ENCODE measurements at places on chromosomes 6 and 20.

- no peak for DNase-seq
Measured at GRCh38 chr6:51027283-51028065, 208.8 kb downstream of the TFAP2B start.

- no peak for DNase-seq
Measured at GRCh38 chr6:1325461-1326309, 13.8 kb downstream of the FOXQ1 start.

DNA sequence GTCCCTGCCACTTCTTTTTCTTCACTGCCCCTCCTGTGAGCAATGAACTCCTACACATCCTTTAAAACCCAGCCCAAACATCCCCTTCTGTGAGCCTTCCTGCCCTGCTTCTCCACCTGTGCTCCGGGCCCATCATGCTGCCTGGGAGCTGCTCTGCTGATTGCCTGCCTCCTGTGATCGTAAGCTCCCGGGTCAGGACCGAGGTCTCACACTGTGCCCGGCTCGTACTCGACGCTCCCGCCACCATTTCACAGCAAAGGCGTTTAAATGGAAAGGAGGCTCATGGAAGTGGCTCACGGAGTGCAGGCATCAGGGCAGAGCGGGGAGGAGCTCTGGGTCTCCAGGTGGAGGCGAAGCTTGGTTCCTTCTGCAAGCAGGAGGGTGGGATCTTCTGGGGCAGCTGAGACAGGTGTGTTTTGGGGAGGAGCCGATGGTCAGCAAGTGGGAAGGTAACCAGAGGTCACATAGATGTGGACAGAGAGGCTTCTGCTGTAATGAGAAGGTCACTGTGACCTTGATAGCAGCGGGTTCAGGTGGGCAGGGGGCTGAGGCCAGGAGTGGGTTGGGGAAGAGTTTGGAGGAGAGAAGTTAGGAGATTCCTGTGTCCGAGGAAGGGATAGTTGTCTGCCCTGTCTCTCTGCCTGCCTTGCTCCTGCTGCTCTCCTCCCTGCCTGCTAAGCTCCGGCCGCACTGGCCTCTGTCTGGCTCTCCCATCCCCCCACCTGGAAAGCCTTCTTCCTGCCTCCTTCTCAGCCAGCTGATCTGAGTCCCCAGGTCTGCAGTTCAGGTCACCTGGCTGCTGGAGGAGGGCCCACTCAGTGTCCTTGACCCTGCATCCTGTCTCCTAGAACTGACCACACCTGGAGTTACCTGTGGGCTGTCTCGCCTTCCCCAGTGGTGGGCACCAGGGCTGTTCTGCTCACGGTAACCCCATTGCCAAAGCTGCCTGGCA, 52.7 kb upstream of the FRMD1 start:
- no peak for DNase-seq

DNA sequence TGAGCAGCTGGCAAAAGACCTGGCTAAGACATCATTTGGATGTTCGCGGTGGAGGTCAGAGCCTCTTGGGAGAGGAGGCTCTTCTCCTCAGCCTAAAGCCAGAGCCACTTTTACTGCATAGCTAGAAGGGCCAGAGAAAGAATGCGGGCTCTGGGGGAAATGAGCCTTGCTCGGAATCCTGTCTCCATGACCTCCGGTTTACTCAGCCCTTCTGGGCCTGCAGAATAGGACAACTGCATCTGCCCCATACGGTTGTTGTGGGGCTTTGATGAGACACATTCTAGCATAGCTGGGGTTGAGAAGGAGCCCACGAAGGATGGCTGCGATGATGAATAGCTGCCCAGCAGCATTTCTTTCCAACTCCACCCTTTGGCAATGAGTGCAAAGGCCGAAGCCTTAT, 115.0 kb upstream of the SLC22A23 start:
- DNase-seq = no peak

DNA sequence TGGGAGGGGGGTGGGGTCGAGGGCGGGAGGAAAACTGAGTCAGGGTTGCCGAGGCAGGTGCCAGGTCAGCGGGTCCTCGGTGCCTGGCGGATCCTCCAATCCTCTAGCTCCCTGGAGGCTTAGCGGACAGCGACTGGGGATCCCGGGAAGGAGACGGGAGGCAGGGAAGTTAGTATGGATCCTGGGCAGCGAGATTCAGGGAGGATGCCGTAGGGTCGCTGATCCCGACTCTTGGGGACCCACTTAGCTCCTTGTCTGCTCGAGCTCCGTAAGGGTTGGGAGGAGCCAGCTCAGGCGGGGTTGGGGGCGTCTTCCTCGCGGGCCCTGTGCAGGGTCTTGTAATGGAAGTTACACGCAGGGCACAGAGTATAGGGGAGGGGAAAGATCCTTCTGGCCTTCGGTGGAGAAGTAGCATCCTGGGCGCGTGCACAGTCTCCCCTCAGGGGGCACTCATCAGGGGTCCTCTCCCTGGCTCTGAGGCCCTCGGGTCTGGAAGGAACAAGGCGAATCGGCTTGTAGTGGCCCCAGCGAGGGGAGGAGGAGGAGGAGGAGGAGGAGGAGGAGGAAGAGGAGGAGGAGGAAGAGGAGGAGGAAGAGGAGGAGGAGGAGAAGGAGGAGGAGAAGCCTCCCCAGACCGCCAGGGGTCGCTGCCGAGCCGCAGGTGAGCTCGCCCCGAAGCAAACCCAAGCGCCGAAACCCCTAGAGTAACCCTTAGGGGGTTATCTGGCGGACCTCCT, 6.4 kb upstream of the SLC12A5 start:
- DNase-seq = peak; percentile 74

DNA sequence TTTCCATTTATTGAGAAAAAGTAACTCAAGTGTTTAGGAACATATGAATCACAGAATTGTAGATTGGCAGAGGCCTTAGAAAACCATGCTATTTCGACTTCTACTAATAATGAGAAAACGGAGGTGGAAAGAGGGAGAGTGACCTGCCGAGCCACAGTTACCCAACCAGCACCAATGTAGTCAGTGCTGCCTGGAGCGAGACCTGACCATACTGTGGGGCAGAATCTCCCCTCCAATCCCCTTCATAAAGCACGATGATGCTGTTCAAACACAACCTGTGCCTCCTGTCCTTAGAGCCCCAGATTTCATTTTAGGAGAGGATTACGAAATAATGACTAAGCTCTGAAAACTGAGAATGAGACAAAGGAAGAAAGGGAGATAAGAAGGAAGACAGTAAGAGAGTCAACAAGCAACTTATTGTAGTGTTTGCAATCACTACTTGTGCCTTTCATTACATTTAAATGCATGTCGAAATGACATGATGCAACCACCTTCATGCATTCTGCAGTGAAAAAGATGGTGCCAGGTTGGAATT, 70.6 kb downstream of the ATXN1 start:
- no peak for DNase-seq

DNA sequence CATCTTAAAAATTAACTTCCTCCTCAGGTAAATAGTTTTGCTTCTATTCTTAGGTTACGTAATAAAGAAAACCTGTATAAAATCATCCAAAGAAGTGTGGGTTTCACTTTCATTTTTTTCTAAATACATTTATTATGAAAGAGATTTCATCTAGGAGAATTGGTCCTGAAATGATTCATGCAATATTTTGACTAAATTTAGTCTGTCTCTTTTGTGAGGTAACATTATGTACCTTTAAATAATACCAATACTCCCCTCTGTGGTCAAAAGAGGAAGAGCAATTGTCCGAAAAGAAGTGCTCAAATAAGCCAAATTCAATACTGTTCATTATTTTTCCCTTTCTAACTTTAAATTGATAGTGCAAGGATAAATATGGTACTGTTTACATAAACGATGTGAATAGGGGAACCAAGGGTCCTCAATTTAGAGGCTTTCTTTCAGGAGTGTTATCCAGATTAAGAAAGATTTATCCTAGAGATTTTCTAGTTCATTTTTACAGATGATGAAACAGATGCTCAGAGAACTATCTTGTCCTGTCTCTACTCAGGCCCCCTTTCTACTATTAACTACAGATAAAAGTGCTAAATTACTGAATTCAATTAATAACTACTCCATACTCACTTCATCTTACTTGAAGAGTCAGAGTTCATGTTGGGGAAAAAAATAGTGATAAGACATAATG, 26.2 kb downstream of the CYP39A1 start:
- no peak for DNase-seq

GRCh38 chr20:25563362-25563761, 22.0 kb downstream of the NINL start:
- DNase-seq = no peak

DNA sequence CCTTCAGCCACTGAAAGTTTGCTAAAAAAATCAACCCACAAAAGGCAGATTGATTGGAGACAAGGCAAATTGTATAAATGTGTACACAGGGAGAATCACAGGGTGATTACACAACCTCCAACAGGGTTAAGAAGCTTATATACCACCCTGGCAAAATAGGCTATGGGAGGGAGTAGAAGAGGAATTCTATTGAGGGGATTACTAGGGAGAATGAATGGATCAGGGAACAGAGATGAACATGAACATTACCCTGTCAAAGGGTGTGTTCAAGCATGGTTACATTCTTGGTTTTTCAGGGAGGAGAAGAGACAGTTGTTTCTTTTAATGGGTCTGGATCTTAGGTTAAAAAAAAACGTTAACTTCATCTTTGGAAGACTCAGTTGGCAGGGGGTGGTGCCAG, 5.1 kb upstream of the MRS2 start:
- DNase-seq = no peak

- DNase-seq = no peak
Measured at GRCh38 chr6:125751334-125751916, 2.0 kb downstream of the HEY2 start.

DNA sequence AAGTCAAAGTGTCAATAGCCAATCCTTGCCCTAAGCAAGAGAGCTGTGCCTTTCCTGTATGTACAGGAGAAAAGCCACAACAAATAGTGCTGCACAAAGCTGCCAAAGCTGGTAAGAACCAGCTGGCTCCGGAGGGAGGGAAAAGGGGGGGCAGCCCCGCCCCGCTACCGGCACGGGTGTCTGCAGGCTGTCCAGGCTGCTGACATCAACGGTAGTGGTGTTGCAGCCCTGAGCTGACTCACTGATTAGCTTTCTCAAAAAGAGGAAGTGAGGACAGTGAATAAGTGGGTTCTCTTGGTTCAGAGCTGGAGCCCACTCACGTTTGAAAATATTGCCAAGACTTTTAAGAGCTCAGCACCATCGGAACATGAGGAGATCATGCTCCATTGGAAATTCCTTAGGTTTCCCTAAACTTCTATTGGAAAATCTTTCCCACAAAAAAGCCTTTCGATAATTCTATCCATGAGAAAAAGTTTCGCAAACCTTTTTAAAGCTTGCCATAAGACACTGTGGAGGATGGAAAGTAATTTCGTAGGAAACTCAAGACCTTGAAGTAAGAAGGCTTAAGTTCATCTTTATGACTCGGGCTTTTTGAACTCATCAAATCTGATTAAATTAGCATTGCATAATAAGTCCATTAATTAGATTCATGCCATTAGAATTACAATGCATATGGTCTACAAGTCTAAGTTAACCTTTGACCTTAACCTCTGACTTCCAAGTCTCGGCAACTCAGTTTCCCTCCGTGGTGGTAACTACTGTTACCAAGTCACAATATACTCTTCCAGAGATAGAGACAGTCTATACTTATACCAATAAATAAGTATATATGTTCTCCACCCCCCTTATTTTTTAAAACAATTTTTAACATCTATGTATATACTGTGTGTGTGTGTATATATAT, 67.0 kb downstream of the TNFRSF21 start:
- peak; percentile 65 for DNase-seq

DNA sequence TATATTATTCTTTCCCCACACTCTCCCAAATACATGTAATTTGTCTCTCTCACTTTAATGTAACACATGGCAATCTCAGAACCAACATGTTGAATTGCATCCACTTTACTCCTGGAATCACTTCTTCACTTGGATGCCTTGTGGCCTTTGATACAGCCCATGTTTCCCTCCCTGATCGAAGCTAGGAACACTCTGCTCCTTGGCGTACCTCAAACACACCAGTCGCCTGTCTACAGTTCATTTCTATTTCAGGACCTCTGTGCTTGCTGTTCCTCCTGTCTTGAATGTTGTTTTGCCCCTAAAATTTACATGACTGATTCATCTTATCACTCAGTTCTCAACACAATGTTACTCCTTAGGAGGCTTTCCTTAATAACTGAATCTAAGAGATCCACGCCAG, 102.3 kb upstream of the VSTM2L start:
- DNase-seq = no peak

Measured in activated gamma-delta T cell treated with Interleukin-2 at 50 U/mL for 16 hours (primary cell).